Vagina (tissue), 2 donors: ENCODE measurements at places on chromosomes 5 and 9.

DNA sequence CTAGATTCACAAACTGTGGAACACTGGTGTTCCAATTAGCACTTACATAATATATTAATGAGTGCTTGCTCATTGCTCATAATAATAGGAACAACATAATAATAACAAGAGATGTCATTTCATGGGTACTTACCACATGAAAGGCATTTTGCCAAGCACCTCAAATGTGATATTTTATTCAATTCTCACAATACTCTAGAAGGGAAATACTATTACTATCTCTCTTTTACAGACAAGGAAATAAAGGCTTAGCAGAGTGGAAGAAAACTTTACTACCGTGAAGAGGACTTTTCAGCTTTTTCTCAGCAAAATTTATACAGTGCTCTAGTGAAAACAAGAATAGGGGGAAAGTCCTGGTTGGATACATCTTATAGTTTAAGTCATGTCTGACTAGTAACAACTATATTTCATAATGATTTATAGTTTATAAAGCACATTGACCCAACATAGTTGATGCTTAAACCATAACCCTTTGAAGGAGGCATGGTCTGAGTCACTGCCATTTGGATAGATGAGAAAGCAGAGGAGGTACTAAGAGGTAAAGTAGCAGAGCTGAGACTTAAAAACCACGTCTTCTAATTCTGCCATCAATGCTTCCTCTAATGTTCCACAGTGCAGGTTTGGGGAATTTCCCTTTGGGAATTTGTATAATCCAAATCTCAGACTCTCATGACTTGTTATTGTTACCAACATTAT is 124.7 kb downstream of the CEP120 start:
- no peak for DNase-seq

DNA sequence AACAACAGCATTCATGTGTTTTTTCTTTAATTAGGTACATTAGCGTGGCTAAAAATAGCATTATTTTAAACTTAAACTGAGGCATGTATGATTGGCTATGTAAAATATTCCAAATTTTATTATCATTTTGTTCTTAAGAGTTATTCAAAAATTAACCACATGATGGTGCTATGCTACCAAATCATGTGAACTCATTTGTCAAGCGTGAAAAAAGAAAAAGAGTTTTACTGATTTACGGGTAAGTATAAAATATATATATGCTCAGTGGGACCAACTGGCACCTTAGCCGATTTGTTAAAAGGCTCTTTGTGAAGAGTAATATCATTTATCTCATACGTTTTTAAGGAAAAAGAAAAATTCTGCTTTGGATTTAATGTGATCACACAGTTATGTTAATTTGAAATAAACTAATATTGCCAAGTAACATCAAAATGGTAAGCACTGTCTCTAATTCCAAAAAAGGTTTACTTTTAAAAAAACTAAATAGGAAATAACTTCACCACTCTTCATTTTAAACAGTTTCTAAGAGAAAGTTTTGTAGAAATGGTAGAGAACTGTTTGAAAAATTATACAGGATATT is 1042.3 kb downstream of the CDH12 start:
- DNase-seq = no peak

GRCh38 chr5:35066260-35066795 is 18.6 kb upstream of the AGXT2 start:
- DNase-seq = no peak

- DNase-seq = no peak
Observed at GRCh38 chr5:33309536-33310345, 131.0 kb upstream of the TARS1 start.

GRCh38 chr5:75277463-75277862 is 40.8 kb upstream of the ANKRD31 start:
- no peak for DNase-seq

GRCh38 chr5:147303976-147304375 is 69.2 kb downstream of the STK32A start:
- no peak for DNase-seq

DNA sequence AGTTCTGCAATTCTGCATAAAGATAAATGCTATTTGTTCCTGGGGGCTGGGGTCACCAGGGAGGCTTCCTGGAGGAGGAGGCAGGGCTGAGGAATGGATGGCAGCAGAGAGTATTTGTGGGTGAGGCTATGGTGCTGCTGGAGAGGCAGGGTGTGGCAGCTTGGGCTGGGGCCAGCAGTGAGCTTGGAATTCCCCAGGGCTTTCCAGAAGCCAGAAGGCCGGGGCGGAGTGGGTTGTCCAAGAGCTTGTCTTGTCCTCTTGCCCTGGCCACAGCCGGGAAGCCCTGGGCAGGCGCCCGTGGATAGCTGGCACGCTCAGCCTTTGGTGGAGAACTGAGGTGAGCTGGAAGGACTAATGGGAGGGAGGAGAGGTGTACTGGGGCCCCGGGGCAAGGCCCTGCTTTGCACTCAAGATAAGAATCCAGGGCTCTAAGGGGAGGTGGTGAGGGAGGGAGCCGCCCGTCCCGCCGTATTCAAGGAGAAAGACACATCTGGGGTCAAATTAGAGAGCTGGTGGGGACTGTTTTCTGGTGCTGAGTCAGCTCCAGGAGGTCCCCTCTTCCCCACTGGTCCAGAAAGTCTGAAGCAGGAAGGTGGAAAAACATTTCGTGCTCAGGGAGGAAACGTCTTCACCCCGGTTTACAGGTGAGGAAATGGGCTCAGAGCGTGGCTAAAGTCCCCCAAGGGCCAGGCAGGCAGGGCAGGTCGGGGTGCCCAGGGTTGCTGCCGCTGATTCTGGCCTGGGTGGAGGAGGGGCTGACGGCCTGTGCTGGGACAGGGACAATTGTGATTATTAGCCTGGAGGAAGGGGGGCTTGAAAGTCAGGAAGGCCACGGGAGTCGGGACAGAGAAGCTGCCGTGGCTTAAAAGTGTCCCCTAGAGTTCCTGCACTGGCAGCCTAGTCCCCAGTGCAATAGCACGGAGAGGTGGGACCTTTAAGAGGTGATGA is 26.9 kb upstream of the CNOT6 start:
- DNase-seq = no peak

- no peak for DNase-seq
Observed at GRCh38 chr5:154373729-154374179, 72.0 kb upstream of the SAP30L start.
